ENCODE measurements at places on chromosomes 7 and 10.

- DNase-seq, result no peak
These were observed 84.5 kb downstream of the AVL9 start for GRCh38 chr7:32579776-32580175.

DNA sequence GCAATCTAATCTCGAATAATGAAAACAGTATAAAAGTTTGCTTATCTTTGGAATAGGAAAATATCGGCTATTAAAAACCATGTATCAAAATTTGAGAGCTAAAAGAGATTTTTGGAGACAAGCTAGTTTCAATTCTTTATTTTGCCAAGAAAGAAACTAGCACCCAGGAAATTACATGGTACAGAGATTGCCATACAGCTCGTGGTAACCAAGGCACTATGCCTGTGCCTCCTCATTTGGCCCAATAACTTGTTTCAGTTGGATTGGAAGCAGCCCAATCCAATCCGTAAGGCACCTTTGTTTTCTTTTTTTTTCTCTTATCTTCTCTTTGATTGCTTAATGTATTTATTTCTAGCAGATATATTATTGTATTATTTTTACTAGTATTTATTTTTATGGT is 55.0 kb downstream of the GNAI1 start:
- DNase-seq, result no peak

DNA sequence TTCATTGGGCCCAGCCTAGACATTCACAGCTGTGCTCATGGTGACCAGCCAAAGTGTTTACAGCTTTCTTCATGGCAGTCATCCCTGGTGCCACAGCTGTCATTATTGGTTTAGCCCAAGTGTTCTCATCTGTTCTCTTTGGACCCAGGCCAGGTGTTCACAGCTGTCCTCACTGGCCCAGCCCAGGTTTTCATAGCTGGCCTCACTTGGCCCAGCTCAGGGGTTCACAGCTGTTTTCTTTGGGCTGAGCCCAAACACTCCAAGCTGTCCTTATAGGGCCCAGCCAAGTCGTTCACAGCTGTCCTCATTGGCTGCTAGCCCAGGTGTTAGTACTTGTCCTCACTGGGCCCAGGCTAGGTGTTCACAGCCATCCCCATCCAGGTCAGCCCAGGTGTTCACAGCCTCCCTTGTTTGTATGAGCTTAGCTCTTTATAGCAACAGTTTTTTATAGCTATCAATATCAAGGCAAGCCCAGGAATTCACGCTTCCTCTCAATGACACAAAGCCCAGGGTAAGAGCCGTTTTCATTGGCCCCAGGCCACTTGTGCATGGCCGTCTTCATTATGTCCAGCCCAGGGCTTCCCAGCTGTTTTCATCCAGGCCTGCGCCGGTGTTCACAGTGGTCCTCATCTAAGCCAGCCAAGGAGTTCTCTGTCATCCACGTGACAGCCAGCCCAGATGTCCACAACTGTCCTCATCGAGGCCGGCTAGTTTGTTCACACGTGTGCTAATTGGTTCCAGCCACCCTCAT is 11.6 kb downstream of the FRG2B start:
- DNase-seq, result no peak

GRCh38 chr10:77949167-77949566 is 22.6 kb upstream of the DLG5 start:
- peak; percentile 66 for DNase-seq

DNA sequence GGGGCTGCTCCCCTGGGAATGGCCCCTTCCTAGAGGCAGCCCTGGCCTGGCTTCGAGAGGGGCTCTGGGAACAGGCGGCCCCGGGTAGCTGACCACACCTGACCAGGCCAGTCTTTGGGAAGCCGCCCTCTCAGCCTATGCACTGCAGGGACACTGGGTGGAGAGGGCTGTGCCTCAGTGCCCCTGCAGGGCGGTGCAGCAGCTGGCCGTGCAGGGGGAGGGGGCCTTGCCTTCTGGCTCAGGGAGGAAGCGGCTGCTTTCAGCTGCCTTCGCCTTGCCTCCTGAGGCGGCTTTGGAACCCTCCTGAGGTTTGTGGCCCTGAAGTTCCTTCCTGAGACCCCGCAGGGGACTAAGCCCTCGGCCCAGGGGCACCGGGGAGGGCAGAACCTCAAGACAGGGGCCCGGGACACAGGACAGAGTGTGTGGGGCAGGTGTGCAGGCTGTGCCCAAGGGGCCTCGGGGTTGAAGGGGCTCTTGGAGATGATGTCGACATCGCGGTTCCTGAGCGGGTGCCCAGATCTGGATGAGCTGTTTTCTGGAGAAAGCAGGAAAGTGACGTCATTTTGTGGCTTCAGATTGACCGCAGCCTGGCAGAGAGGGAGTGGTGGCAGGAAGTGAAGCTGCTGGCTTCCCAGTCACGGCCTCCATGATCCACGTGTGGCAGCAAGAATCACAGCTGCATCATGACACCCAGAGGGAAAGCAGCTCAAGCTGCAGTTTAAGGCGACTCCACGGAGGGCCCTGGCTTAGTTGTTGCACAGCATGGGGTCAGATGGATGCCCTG is 17.7 kb downstream of the ADAM8 start:
- peak; percentile 96 for DNase-seq

GRCh38 chr7:24863626-24864025 is 106.4 kb upstream of the GSDME start:
- no peak for DNase-seq

GRCh38 chr7:105791926-105792325 is 84.5 kb downstream of the ATXN7L1 start:
- DNase-seq, result no peak

DNA sequence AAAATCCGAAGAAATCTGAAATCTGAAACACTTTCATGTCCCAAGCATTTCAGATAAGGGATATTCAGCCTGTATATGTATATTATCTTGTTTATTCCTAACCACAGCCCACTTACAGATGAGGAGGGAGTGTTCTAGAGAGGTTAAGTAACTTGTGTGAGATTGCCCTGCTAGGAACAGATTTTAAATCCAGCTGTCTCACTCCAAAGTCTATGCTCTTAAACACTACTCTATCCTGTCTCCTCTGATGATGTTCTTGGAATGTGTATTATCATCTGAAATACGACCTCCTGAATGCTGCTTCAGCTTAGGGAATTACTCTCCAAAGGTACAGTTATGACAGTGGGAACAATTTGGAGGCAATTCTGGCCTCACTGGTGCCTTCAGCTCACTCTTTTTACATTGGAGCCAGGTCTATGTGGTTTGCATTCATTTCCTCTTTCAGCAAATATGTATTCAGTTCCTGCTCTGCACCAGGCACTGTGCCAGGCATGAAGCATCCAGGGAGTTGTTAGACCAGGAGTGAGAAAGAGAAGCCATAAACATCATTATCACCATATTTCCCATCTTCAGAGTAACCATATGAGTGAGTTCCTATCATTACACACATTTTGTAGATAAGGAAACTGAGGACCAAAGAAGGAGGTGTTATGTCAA is 70.2 kb downstream of the NOC3L start:
- peak; percentile 67 for DNase-seq
